CD4-positive, alpha-beta T cell treated with Interferon alpha-2 for 1 hour (primary cell): ENCODE measurements at places on chromosomes 1 and 21.

- no peak for DNase-seq
Observed at GRCh38 chr1:113519556-113519955, 129.2 kb downstream of the MAGI3 start.

GRCh38 chr1:54607821-54608565, 15.3 kb downstream of the FAM151A start:
- DNase-seq, result no peak

- DNase-seq, result no peak
Observed at GRCh38 chr1:28447679-28448078, 58.2 kb upstream of the RCC1 start.

GRCh38 chr1:227622739-227623475, 59.6 kb downstream of the ZNF678 start:
- DNase-seq, result no peak

DNA sequence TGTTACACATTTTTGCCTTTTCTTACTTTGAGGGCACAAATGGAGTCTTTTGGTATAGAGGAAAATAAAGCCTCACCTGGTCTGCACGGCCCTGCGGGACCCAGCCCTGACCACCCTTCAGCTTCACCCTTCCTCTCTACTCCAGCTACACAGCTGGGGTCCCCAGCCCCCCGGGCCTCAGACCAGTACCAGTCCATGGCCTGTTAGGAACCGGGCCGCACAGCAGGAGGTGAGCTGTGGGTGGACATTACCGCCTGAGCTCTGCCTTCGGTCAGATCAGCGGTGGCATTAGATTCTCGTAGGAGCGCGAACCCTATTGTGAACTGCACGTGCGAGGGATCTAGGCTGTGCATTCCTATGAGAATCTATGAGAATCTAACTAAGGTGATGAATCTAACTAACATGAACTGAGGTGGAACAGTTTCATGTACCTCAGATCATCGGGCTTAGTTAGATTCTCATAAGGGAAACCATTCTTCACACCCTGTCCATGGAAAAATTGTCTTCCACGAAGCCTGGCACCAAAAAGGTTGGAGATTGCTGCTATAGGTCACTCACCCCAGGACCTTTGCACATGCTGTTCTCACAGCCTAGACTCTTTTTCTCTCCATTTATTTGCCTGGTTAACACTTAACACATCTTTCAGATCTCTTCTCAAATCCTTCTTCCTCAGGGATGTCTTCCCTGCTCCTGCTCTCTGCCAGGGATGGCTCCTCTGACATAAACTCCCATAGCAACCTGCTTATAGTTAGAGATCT, 37.5 kb upstream of the ECE1 start:
- DNase-seq, result no peak

DNA sequence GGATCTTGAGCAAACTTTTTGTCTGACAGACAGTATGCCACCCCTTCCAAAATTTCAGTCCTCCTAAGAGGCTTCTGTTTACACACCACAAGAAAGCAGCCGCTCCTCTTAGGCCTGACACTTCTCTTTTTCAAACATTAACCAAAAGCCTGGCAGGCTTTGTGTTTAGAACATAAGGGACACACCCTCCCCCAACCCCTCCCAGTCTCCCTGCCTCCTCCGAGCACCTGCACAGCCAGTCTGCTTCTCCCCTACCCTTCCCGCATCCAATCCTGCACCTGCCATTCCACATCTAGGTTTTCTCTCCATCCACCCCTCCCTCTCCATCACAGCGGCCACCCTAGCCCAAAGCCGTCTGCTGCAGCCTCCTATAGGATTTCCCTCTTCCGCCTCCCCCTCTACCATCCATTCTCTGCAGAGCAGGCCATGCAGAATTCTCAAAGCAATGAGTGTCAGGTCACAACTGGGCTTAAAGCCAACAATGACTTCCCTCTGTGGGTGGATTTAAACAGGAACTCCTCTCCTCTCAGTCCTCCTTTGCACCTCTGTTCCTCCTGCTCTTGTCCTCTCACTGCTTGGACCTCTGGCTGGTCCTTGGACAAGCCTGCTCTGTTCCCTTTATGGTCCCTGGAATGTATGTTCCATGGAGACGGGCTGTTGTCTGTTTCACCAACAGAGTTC, 478.2 kb downstream of the NPHP4 start:
- no peak for DNase-seq

DNA sequence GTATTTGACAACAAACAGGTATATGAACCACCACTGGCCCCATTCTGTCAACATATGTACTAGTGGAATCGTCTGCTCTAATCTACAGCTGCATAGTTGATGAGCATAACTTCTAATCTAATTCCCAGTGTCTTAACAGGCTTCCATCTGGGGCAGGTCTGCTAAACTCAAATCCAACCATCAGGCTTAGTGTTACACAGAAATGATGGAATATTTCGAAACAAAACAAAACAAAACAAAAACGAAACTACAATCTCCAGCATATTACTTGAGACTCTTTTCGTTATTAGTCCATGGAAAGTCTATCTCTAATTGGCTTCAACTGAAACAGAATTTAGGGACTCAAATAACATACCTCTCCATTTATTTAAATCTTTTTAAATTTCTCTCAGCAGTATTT, 37.6 kb downstream of the DIPK1A start:
- DNase-seq, result no peak

DNA sequence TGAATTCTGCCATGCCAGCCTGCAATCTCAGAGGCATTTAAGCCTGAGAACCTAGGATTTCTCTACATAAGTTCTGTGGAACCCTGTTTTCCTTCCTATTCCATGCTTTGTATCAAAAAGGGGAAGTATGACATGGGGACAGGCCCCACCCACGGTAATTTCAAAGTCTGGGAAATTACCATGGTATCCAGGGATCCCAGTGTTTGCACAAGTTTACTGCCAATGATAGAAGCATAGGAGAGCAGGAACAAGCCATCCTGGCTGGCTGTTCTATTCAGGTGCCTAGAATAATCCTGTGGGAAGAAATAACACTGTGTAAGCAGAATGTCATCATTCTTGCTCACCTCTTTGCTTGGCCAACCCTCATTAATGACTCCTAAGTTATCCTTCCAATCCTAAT, 53.8 kb upstream of the ATP1B1 start:
- DNase-seq, result no peak
